Foreskin keratinocyte (primary cell): ENCODE measurements at places on chromosomes 6 and 20. TPM values are rescaled to one million over a fixed set of nuclear protein-coding genes. Genes with fewer than 3 reads are reported as not detected.
A peak's percentile ranks its signal among the peaks of the same experiment; 100 is the strongest.

DNA sequence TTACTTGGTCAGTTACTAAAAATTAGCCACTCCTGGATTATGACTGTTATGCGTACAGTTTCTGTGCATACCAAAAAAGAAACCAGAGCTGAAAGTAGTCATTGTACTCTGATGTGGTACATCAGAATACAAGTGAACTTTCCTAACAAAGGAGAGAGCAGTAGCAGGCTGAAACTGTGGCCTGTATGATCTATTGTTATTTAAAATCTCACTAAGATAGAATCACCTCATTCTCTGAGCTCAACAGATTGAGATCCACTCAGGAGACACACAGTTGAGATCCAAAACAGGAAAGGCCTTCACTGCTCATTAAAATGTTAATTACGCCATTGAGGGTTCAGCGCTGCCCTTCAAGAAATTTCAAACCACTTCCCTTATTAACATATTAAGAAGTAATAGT, 576.4 kb downstream of the LMBRD1 start:
- no peak for DNase-seq

DNA sequence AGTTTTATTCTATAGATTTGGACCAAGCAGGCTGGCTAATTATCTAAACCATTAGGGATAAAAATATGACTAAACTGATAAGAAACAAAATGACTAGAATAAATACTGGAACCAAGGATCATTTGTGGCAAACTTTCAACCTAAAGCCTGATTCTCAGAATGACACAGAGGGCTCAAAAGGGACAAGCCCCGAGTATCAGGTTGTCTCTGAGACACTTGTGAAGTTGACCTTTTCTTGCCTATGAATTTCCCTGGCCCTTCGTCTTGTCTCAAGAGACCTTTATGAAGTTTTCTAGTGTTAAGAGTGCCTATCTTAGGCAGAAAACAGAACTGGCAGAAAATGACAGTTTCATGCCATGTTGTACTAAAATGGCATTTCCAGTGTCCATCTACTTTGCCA, 68.3 kb downstream of the IMPG1 start:
- no peak for DNase-seq

DNA sequence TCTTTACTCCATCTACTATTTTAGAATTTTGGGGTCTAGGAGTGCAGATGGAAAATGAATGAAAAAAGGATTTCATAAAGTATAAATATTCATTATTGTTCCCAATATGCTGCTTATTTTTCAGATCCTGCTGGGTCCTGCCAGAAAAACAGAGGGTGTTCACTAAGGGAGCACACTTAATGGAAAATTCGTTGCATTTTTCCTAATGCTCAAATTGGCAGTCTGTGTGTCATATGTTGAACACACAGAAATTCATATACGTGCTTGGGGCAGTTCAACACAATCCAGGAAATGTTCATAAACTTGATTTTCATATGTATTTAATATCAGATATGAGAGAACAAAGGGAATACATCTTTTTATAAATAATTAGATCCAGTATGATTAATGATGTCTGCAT, 1019.4 kb downstream of the EPHA7 start:
- DNase-seq: no peak

- DNase-seq: no peak
These were observed 21.1 kb upstream of the SERPINB1 start for GRCh38 chr6:2862712-2863181.

GRCh38 chr20:10280018-10280908, 61.6 kb downstream of the SNAP25 start:
- DNase-seq: peak; percentile 15

- peak; percentile 23 for DNase-seq
These were observed 215.0 kb upstream of the PLCB4 start for GRCh38 chr20:8853805-8854338.

DNA sequence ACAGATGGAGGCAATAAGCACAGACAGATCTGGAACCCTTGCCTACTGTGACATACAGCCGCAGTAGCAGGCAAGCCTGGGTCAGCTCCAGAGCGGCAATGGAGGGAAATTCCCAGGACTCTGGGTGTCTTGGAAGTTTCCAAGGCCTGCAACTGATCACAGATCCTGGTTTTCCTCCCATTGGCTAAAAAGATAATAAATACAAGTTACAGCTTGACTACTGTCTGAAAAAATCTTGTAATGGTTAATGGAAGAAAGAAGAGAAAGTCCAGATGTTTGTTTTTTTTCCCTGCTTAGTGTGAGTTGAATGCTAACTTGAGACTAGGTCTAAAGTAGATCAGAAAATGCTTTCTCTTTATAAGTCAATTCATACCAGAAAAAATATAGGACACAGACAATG, 307.6 kb downstream of the ALDH8A1 start:
- no peak for DNase-seq

- no peak for DNase-seq
These were observed 27.1 kb downstream of the C20orf173 start for GRCh38 chr20:35502352-35502751.

DNA sequence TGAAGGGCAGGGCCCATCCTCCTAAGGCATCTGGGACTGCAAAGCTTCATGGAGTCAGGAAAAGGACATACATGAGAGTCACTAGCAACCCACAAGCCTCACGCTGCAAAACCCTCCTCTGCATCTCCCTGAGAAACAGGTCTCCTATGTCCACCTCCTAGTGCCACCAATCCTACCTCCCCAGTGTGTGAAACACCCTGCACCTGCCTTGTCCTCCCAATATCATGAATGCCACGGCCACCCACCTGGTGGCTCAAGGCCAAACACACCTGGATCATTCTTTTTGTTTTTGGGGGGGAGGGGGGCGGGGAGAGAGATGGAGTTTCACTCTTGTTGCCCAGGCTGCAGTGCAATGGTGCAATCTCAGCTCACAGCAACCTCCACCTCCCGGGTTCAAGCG, 90.5 kb downstream of the ZMYND8 start:
- DNase-seq: no peak

DNA sequence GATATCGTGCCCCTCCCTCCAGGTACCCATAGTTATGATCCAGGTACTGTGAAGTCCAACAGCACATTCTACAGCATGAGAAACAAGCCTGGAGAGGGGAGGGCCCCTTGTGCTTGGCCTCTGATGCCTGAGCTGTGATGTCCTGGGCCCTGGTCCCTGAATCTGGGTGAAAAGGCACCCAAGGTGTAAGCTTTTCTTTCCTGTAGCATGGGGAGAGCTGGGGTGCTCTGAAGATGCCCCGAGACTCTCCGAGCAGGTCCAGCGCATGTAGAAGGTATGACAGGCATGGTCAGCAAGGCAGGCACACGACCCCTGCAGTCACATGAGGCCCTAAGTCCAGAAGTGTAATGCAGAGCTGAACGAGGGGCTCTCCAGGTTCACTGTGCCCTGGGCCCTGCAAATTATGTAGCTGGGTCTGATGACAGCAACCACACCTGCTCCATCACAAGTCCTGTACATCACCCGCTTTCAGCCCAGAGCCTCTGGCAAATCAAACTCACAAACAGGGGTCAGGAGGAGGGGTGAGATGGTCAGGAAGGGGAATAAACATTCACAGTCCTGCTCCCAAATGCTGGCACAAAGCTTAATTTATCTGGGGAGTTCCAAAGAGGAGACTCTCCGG, 1.8 kb upstream of the CTSZ start:
- no peak for DNase-seq

GRCh38 chr6:31396422-31397152, 6.8 kb upstream of the MICA start:
- no peak for DNase-seq

DNA sequence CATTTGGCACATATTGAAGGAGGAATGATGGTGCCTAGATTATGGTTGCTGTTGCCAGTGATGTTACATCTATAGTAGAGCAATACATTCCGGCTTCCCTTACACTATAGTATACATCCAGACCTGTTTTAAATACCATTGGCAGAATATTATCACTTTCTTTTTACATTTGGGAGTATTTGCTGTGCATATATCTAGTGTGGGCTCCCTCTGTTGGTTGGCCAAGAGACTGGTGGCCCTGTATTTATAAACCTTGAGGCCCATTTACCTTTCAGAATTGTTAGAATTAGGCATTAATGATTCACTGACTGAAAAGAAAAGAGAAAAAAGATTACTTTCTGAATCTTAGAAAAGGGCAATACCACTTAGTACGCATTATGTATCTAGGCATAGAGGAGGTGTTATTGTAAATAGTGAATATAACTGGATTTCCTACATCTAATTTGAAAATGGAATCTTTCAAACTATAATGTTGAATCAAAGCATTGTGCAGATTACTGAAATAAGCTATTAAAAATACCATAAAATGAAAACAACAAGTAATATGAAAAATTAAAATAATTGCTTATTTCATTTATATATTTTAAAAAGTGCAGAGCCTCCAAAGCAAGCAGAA, 628.8 kb upstream of the MAN1A1 start:
- DNase-seq: no peak

GRCh38 chr20:41784209-41784958, 166.2 kb upstream of the CHD6 start:
- DNase-seq: no peak

- no peak for DNase-seq
These were observed 915 bp downstream of the PRRC2A start for GRCh38 chr6:31621320-31621939.

GRCh38 chr6:11288065-11288464, 55.6 kb upstream of the NEDD9 start:
- no peak for DNase-seq

GRCh38 chr6:52642368-52642767, 28.5 kb upstream of the TMEM14A start:
- no peak for DNase-seq

- DNase-seq: peak; percentile 77
These were observed 632.0 kb downstream of the HTR1B start for GRCh38 chr6:76831299-76831698.

GRCh38 chr20:41733151-41733550, 115.0 kb upstream of the CHD6 start:
- DNase-seq: no peak

DNA sequence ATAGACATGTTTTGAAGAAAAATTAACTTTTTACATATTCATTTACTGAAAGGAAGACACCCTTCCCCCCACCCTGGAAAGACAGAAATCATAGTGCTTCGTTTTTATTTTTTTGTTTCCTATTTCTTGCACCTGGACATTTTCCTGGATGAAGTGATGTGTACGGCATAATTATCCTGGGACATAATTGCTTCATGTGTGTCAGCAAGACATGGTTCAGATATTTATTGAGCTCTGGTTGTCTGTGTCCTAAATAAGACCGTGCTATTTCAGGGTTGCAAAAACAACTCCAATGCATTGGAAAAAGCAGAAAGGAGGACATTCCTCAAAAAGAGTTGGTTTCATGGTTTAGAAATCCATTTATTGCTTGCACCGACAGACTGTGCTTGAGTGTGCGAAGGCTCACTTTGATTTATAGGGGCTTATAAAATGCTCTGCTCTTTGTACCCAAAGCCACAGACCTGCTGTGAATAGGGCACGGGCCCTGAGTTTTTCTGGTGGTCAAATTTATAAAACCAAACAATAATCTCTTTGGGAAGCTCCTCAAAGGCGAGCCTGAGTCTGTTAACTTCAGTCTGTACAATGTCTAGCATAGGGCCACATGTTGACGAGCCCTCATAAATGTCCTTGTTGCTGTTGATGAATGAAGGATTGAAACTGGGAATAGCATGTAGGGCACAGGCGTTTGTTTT, 179.5 kb downstream of the SOX4 start:
- no peak for DNase-seq

DNA sequence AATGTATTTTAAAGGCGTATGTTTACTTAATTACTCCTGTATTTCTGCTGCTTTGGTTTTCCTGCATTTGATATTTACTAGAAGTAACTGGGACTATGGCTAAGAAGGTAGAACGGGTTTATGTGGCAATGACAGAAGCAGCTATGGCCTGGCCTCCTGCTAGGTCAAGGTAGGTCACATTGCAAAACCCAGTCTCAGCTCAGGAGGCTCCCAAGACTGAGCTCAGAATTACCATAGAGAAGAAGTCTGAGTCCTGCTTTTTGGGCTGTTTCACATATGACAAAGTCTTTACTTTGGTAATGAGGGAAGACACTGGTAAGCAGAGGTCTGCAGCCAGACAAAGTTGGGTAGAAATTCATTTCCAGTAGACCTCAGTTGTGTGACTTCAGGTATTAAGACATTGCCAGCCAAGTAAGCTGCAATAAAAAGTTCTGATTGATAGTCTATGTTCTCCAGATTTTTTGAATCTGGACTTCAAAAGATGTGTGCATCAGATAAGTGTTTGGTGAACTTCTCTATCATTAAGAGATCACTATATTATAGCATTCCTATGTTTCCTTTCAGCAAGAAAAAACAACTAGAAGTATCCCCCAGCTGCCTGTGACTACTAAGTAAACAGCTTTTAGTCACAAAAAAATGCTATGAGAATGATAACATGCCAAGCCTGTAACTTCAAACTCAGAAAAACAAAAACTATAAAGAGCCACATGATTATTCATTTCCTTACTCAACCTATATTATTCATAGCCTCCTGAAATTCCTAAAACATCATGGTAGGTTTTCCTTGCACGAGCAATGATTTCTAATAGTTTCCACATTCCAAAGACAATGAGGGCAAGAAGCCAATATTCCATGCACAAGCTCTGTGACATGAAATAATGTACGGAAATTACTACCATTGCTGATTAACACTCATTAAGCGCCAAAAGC, 312.3 kb downstream of the HAO1 start:
- DNase-seq: peak; percentile 62

GRCh38 chr6:16824845-16825685, 63.8 kb upstream of the ATXN1 start:
- DNase-seq: no peak

GRCh38 chr20:1983301-1983700, 10.6 kb downstream of the PDYN start:
- no peak for DNase-seq

- no peak for DNase-seq
These were observed 536.2 kb upstream of the NRSN1 start for GRCh38 chr6:23589811-23590210.

GRCh38 chr20:5890773-5891441, 59.4 kb downstream of the TRMT6 start:
- no peak for DNase-seq

The GSTA2 gene
- polyA plus RNA-seq: not detected in 2 replicates

The GRIK2 gene
- not detected in 2 replicates for polyA plus RNA-seq

The ESR1 gene
- 0.35 and 0.56 TPM in 2 replicates for polyA plus RNA-seq

The ANKRD66 gene
- polyA plus RNA-seq: not detected in 2 replicates

The FAM120B gene
- polyA plus RNA-seq: 11.8 and 12.4 TPM in 2 replicates

The LAMA4 gene
- 0.08 and 0.15 TPM in 2 replicates for polyA plus RNA-seq

The PLAGL1 gene
- polyA plus RNA-seq: 5.0 TPM in 2 replicates

The SNAP91 gene
- not detected in 2 replicates for polyA plus RNA-seq

The CST3 gene
- 356 and 360 TPM in 2 replicates for polyA plus RNA-seq

The GLP1R gene
- polyA plus RNA-seq: not detected in 2 replicates

The CTCFL gene
- polyA plus RNA-seq: not detected in 2 replicates

The MYH7B gene
- 0.07 and 0.08 TPM in 2 replicates for polyA plus RNA-seq

The MYCT1 gene
- not detected in 2 replicates for polyA plus RNA-seq
